ENCODE measurements at places on chromosomes 11 and 22.

GRCh38 chr11:13367115-13367514 lies 89.5 kb downstream of the BMAL1 start:
- DNase-seq = no peak

- no peak for DNase-seq
These were observed 175.5 kb upstream of the NCAM1 start for GRCh38 chr11:112785719-112786118.

- DNase-seq = peak; percentile 5
These were observed 6.3 kb upstream of the KDELR3 start for GRCh38 chr22:38461414-38462081.

DNA sequence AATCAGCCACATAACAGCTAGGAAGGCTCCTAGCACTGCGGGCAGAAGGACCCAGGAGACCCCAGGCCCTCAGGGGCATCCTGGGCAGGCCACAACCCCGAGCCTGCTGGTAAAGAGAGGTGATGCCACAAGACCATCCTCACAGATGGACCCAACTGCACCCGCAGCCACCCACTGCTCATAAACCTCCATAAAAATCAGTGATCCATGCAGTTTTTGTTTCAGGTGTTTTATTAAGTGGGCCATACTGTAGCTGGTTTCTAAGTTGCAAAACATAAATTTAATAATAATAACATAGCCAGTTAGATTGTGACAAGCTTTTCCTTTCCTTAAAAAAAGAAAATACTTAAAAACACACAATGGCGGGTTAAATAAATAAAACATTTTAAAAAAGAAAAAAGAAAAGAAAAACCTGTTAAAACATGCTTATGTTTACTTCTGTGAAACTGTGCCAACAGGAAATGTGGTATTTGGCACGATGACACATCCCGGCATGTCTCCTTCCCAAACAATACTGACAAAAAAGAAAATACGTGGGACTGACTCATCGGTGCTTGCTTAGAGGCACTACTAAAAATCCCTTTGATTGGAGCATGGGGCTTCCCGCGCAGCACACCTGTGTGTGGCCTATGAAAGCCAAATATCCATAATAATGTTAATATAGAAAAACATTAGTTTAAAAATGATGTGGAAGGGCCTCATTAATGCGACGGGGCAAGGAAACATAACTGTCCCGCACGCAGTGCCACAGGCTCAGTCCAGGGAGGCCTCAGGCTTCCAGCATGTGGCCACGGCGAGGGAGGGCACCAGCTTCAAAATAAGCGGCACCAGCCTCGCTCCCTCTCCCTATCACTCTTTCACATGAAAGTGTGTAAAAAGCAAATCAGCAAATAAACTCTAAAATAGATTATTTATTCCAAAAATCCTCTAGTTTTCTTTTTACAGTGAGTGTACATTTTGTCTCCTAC lies 47.5 kb upstream of the SCUBE2 start:
- DNase-seq = no peak

GRCh38 chr11:65298131-65298535 lies 16.5 kb upstream of the CDC42EP2 start:
- no peak for DNase-seq

DNA sequence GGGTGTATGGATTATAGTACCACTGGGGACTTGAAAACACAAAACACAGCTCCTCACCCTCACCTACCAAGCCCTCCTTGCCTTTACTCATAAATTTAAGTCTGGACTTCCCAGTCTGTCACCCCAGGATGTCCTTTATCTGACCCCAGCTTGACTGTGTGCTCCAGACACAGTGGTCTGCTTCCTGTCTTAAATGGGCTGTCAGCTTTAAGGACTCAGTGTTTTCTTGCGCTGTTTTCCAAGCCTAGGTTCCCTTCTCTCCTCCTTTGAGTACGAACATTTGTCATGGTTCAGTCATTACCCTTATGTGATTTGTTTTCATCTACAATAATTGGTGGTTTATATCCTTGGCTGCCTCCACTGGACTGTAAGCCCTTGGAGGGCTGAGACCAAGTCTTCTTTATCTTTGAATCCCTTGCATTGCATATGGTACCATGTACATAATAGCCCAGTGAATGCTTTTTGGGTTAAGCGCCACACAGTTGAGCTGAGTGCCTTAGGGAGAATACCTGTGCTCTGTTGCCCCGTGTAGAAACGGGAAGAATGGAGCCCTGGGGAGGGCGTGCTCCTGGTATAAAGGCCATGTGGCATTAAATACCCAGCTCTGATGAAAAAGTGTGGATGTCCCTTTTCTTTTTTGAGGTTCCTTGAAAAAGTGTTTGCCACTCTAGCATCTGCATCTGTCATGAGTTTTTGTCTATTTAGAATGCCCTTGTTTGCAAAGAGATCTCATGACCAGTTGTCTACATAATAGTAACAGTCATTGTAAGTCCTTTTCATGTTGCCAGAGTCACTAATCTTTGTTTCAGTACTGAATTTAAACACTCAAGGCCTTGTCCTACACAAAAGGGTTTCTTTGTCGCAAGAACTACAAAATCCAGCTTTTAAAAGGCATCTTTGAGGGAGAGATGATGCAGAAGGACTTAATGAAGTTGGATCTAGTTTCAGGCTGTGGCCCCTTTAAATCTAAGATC lies 14.0 kb downstream of the PANX1 start:
- no peak for DNase-seq

DNA sequence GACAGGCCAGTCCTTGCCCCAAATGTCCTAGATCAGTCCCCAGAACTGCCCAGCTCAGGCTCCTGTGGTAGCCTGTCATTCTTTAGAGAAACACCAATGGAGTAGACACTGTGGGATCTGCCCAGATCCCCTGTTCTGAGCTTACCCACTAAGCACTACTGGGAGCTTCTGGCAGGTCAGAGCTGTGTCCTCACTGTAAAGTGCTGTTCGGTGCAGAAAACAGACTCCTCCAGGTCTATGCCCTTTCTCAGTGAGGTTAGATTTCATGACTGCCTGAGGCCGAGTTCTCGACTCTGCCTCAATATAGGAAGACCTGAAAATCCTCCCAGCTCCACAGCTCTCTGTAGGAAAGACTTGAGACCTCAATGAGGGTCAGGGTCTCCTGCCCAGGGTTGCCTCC lies 67.5 kb upstream of the IGLL5 start:
- DNase-seq = no peak

DNA sequence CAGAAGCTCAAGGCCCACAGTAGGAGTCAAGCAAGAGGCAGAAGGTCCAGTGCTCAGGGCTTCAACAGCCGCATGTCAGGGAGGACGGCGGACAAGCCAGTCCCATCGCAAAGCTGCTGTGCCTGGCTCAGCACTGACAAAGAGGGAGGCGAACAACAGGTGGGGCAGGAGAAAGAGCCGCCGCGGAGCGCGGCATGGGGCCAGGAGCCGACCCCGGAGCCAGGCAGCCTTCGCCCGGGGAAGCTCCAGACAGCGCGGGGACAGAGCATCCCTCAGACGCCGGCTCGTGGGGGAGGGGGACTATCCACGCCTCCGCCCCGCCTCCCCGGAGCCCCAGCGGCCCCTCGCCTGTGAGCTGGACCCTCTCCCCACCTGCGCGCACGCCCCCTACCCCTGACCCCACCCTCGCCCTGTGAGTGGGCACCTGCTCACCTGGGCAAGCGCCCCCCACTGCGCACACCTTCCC lies 369 bp downstream of the DHCR7 start:
- DNase-seq = no peak

DNA sequence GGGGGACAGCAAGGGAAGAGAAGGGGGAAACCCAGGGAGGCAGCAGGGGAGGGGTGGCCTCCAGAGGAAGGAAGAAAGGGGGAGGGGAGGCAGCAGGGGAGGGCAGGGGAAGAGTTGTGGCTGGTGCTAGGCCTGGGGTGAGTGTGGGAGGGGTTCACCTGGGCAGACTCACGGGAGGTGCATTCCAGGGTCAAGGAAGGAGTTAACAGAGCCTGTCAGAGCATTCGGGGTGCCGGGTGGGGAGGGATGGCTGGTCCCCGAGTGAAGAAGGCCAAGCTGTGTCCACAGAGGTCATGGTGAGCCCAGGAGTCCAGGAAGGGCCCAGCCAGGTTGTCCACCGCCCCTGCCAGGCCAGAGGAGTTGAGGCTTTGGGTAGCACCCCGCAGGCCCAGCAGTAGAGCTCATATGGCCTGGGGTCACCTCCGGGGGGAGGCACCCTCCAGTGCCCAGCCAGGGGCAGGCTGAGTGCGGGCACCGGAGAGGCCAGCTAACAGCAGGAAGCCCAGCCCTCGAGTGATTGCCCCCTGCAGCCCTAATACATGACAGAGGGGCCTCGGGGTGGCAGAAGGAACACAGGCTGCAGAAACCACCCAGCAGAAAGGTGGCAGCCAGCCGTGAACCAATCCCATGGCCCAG lies 31.1 kb upstream of the PPARA start:
- no peak for DNase-seq

DNA sequence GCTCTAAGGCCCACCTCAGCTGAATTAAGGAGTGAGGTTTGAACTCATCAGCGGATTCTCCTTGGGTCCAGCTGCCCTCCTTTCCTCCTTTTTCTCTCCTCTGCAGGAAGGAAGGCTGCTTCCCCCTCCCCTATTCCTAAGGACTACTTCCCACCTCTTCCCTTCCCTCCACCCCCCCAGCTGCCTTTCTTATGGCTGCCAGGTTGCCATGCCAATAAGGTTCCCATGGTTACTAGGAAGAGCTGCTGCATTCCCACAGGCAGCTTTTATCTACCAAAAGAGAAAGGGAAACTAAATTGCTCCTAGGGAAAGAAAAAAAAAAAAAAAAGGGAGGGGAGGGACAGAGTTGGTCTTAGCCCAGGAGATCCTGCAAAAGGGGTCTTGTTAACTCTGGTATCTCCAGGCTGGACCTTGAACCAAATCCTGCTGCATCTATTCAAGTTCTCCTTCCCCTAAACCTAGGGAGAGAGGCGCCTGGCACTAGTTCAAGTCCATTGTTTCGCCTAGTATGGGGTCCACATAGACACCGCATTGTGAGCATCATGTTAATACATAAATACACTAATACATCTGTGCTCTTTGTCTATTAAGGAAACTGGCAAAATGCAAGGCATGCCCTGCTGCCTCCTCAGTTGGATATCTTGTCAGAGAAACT lies 21.2 kb upstream of the FEZ1 start:
- DNase-seq = no peak

DNA sequence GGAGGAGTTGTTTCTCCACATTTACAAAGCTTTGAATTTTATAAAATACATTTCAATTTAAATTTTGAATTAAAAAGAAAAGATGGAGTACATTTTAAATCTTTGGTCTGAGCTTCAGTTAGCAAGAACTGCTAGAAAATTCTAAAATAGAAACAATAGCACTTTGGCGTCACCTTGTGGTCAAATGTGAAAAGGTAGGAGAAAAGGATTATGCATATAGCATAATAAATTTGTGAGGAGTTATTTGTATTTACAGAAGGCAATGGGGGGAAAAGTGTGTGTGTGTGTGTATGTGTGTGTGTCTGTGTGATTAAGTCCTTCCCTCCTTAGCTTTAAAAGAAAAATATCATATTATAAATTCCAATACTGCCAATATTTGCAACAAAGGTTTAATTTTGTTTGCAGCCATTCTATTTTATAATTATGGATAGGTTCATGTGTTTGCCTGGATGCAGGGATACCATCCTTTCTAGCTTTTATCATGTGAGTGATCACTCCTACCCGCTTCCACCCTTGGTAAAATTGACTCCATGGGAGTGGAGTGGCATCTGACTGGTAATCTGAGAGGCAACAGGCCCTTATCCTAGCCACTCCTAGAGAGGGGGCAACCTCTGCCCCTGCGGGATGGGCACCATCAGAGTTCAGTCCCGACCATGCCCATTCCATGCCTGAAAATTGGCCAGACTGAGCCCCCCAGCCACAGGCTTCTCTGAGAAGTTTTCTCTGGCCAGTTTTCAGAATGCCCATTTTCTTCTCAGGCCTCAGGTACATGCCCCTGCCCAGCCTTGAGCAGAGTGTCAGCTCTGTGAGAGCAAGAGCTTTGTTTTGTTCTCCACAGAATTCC lies 13.6 kb upstream of the LGR4 start:
- no peak for DNase-seq

- DNase-seq = no peak
These were observed 584 bp upstream of the GAL start for GRCh38 chr11:68683536-68684384.

GRCh38 chr22:17158568-17159503 lies at the start of gene HDHD5:
HDHD5 (minus strand) TSS chr22:17159277; CDS start chr22:17159251, 26 bp downstream.
- DNase-seq = peak; percentile 79

- no peak for DNase-seq
These were observed 8.0 kb upstream of the MRPL16 start for GRCh38 chr11:59818572-59818971.

DNA sequence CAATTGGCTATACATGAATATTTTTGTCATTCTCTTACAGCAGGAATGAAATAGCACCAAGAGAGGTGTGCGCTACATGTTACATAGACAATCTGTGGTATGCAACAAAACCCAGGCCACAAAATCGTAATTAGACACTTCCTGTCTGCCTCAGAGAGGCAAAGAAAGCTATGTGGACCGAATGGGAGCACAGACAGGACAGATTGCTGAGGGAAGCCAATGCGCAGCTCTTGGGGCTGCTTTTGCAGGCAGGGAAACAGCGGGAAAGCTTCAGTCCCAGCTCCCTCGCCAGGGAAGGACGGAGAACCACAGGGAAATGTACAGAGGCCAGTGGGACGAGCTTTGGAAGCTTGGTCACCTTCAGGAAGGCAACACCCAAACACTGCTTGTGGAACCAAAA lies 40.9 kb downstream of the SERPINH1 start:
- DNase-seq = no peak

GRCh38 chr22:27512283-27512761 lies 289.2 kb downstream of the MN1 start:
- no peak for DNase-seq

DNA sequence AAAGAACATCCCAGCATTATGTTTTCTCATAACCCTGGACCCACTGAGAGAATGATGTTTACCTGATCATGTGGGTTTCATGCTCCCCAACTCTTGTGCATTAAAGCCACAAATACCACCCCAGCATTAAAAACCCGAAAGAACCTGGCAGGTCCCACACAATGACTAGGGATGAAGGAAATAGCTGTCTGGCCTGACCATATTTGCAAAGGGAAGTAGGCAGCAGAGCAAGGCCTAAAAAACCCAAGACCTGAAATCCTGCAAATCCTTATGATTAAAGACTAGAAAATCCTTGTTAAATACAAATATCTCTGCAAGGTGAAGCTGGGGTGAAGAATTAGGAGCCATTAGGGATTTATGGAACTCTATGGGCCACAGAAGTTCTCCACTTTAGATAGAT lies 23.7 kb downstream of the PAK1 start:
- no peak for DNase-seq

- no peak for DNase-seq
These were observed 1.7 kb upstream of the EIF4ENIF1 start for GRCh38 chr22:31491218-31491962.

DNA sequence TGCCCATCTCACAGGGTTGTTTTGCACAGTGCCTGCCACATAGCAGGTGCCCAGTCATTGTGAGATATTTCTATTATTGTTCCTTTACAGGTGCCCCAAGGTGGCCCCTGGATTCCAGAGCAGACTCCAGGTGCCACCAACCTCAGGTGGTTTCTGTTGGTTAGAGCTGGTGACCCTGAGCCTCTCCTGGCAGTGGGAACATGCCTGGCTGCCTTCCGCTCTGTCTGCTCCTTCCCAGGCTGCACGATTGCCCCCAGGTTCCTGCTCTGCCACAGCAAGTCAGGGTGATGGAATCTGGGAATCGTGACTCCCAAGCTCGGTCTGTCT lies 12.6 kb upstream of the OMP start:
- no peak for DNase-seq

GRCh38 chr11:25787416-25787815 lies 544.5 kb upstream of the ANO3 start:
- DNase-seq = no peak

Measured in stimulated activated CD8-positive, alpha-beta memory T cell treated with anti-CD3 and anti-CD28 coated beads, Interleukin-7, amount 100 ng/mL, for 1 hour (primary cell).